ENCODE measurements at places on chromosomes 11 and 22.

- DNase-seq = no peak
Observed at GRCh38 chr11:77879218-77879617, 58.3 kb downstream of the AAMDC start.

DNA sequence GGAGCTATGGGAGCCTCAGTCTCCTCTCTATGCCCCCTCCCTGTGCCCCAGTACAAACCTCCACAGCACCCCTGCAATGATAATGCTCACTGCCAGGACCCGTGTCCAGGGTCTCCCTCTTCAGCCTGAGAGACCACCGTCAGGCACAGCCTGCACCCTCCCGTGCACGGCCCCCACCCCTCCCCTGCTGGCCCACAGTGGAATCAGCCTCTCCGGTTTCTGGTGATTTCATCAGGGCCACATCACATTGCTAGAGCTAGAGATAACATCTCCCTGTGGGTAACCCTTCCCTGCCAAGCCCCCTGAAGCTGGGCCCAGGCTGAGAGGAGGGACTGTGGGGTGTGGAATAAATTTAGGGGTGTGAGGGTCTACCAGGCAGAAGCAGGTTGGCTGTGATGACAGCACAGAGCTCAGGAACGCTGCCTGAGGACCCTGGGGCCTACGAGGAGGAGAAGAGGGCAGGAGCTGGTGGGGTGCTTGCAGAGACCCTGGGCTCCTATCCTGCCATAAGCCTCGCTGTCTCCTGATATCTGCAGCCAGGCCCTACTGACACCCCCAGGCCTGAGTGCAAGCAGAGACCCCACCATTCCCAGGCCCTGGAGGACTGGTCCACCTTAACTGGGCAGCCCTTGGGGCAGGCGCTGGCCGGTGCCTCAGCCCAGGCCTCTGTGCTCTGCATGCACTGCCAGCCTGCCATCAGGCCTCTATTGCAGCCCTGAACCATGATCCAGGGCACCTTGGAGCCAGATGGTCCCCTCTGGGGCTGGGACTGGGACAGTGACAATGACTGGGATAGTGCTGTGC is at the start of gene KLHDC7B:
KLHDC7B (plus strand) TSS at position 378 of the 804 bp plus-strand sequence; CDS start at position 723, 345 bp downstream.
- no peak for DNase-seq

DNA sequence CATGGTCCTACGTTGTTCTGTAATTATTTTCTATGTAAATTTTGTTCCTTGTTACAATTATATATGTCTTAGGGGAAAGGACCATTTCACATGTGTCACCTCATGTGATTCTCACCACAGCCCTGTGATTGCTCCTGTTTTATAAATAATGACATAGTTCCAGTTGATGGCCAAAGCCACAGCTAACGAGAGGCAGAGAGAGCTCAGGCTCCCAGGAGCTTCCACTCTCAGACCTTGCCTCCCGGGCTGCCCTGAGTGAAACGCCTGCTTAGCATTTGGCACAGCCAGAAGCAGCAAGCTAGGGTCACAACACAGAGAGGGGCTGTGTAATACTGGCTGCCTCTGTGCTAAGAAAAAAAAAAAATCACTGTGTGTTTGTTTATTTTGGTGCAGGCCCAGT is 5.9 kb downstream of the TMEM121B start:
- DNase-seq = no peak

DNA sequence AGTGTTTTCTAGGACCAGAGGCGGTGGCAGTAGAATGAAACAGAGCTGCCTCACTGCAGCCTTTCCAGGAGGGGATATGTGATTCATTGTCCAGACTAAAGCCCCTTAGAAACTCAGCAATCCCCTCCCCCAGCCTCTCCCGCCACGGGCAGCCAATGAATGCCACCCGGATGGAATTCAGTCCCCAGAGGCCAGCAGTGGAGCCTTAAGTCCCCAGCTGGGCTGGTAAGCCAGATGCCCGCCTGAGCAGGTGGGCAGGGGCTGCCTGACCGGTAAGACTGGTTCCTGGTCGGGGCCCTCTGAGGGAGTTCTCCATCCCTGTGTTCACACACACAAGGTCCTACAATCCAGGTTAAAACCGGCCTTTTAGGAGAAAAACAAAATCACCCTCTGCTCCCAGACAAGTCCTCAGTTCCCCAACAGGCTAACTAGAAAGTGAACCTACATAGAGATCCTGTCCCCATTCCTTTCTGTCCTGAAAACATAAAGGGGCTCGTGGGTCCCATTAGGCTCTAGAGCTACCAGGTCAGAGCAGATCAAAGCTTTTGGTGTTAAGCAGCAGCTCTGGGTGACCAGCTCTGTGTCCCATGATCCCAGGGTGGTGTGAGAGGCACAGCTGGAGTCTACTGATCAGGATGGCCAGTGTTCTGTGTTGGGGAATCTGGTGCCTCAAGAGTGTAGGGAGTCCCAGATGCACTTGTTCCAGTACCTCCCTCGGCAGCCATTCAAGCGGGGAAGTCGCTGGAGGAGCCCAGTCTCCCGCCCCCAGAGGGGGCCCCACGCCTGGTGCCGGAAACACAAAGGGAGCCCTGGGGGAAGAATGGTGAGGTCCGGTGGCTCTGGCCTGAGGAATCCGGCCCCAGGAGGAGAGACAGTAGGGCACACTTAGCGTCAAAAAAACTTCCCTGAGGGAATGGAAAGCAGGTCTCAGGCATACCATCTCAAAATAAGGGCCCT is 2.6 kb downstream of the PATZ1 start:
- no peak for DNase-seq
